Activated CD4-positive, CD25-positive, alpha-beta regulatory T cell treated with anti-CD3 and anti-CD28 coated beads, Interleukin-2, amount 50 U/mL, for 72 hours (primary cell): ENCODE measurements at places on chromosomes 1 and 21.

DNA sequence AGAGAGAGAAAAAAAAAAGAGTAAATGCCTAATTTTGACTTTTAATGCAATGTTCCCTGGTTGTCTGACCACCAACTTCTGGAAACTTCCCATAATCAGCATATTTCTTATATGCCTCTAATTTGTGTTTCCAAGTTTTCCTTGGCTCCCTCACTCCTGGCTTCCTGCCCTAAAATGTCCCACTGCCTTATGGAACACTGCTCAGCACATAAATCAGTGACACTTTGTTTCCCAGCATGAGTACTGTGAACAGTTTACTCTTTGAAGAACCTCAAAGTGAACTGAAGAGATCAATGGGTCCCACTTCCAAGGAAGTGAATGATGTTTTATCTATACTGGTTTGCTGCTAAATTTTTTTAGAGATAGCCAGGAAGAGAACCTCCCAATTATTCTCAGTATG, 271.3 kb upstream of the PRMT6 start:
- no peak for DNase-seq

GRCh38 chr1:94634977-94635416, 93.4 kb upstream of the F3 start:
- no peak for DNase-seq

- DNase-seq = peak; percentile 5
Observed at GRCh38 chr1:201267481-201268229, 15.7 kb upstream of the PKP1 start.

GRCh38 chr1:224113918-224114786, at the start of gene FBXO28:
TSS of gene FBXO28 (plus strand) at chr1:224114111. CDS start at chr1:224114130, 19 bp downstream.
- DNase-seq = peak; percentile 91

- DNase-seq = no peak
Observed at GRCh38 chr1:3462356-3463012, 8.0 kb downstream of the ARHGEF16 start.

DNA sequence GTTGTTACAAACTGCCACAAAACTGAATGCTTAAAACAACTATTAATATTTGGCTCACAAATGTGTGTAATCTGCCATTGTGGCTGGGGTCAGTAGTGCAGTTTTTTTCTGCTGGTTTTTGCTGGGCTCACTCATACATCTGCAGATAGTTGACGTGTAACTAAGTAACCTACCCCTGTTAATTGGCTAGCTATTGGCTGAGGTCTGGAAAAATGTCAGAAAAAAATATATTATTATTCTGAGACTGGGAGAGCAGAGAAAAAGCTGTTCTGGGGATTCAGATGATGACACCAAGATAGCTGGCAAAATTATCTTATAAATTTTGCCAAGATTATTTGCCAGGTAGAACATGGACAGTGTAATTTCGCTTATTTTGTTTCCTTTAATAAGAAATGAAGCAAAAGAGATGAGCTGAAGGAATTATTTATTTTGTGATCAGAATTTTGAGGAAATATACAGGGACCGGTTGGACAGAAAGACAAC, 616.1 kb upstream of the ADAMTS5 start:
- DNase-seq = no peak

DNA sequence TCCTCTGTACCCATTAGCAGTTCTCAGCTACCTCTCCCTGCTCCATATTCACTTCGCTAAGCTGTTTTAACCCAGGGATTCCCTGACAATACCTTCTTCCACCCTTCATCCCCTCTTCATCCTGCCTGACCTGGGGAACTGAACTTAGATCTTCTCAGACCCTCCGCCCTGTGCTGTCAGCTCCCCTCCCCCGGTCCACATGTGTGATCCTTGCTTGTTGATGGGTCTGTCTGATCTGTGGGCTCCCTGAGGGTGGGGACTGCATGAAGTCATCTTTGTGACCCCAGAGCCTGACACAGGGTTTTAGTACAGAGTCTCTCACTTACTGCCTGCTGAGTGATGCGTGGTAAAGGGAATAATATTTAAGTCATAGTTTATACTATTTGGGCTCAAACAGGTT, 11.8 kb downstream of the CHAF1B start:
- no peak for DNase-seq

DNA sequence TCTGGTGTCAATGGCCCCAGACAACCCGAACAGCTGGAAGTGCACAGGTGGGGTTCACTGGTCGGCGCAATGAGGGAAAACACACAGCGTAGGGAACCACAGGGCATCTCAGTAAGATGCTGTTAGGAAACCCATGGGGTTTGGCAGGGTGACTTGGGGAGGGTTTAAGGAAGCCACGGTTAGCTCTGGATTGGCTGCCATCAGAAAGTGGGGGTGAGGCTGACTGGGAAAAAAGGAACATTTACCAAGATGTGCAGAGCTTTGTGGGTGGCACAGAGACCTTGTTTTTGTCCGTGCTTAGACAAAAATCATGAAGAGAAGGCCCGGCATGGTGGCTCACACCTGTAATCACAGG, 11.0 kb downstream of the ALDH4A1 start:
- DNase-seq = no peak

- DNase-seq = no peak
Observed at GRCh38 chr1:178241057-178241456, 147.2 kb downstream of the RASAL2 start.

GRCh38 chr1:24118410-24119242, 6.7 kb upstream of the MYOM3 start:
- DNase-seq = no peak

DNA sequence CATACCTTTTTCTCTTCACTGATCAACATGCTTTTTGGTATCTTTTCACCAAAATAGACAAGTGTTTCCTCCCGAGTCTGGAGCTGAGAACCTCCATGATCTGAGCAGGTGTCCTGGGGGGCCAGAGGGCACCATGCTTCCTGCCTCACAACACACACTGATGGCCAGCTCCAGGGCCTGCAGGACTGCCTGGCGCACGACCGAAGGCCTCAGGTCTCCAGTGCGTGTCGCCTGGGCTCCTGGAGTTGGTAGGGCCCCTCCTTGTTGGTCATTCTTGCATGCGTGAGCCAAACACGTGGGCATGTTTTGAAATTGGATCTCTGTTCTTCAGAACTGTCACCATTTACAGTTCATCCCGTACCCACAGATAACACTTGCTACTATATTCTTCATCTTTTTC, 64.4 kb downstream of the SLC37A1 start:
- no peak for DNase-seq

- DNase-seq = no peak
Observed at GRCh38 chr1:29267321-29268070, 31.2 kb downstream of the PTPRU start.

GRCh38 chr1:22323846-22324504, 127.7 kb upstream of the ZBTB40 start:
- peak; percentile 5 for DNase-seq

DNA sequence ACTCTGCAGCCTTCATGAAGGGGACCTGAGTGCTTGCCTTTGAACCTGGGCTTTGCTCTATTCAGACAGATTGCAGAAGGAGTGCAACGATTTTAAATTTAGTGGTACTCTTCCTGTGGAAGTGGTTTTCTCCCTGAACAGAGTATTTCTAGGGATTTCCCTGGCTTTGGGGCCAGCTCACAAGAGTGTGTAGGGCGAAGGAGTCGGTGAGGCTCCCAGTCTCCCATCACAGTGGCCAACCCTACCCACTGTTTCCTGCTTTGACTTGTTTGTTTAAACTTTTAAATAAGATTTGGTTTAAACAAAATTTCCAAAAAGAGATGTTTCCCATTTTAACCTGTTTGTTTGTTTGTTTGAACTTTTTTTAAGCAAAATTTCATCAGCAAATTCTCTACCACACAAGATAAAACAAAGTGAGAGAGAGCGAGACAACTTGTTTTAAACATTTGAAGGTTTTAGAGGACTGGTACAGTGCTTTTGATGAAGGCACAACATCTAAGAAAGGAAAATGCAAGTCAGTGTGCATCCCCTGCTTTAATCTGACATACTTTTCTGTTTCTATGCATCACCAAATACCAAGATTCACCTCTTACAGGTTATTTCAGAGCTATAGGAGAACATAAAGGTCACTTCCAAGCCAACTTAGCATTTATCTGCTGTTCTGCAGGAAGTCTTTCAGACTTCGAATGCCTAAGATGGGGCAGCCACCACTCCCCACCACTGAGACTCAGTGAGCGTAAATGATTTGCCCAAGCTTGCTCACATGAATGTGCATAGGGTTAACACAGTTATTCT, 6.6 kb downstream of the SELP start:
- no peak for DNase-seq

- no peak for DNase-seq
Observed at GRCh38 chr1:32339363-32339978, 3.4 kb upstream of the MARCKSL1 start.

DNA sequence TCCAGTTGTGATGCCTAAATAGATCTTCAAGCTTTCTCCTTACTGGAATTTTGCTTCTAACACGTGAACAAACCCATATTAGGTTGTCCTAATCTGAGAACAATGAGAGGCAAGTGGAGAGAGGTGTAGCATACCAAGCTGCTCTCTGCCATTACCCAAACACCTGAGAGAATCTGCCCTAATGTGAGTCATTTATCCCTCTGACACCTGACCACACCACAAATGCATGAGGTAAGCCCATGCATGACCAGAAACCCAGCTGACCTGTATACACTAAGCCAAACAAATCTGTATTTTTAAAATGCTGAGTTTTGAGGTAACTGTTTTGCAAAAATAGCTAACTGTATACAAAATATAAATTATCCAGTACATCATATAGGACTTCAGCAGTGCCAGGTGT, 1458.1 kb upstream of the B3GALT2 start:
- no peak for DNase-seq

DNA sequence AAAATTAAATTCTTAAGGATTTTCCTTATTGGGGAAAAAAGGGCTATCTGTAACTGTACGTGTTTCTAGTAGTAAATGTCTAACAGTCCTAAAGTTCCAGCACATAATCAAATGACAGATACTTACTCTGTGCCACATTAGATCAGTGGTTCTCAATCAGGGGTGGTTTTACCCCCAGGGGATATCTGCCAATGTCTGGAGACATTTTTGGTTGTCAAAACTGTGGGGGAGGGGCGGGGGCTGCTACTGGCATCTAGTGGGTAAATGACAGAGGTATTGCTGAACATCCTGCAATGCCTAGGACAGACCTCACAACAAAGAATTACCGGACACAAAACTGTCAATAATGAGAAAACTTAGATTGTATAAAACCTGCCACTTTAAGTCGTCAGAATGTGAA, 33.4 kb upstream of the PTPRC start:
- DNase-seq = no peak

GRCh38 chr1:246350745-246351144, 156.3 kb downstream of the SMYD3 start:
- no peak for DNase-seq

GRCh38 chr1:53393325-53393792, 65.5 kb upstream of the LRP8 start:
- peak; percentile 82 for DNase-seq

GRCh38 chr1:111619635-111620440, at the start of gene RAP1A:
TSS of gene RAP1A (plus strand) at chr1:111619789. CDS start at chr1:111691361, 71,572 bp downstream.
- peak; percentile 94 for DNase-seq

DNA sequence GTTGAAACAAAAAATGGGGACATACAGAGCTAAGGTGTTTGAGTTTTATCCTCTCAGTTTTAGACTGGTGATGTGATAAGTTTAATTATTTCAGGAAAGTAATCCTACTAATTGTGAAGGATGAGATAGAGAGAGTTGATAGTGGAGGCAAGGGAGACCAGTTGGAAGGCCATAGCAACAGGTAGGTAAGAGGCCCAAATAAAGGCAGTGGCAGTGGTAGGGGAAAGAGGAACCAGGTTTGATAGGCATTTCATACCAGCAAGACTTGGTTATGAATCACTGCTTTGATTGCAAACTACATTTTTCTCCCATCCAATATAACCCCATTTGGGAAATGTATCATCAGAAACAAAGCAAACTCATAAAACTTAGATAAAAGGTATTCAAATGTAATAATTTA, 63.1 kb upstream of the SH3GLB1 start:
- DNase-seq = no peak

DNA sequence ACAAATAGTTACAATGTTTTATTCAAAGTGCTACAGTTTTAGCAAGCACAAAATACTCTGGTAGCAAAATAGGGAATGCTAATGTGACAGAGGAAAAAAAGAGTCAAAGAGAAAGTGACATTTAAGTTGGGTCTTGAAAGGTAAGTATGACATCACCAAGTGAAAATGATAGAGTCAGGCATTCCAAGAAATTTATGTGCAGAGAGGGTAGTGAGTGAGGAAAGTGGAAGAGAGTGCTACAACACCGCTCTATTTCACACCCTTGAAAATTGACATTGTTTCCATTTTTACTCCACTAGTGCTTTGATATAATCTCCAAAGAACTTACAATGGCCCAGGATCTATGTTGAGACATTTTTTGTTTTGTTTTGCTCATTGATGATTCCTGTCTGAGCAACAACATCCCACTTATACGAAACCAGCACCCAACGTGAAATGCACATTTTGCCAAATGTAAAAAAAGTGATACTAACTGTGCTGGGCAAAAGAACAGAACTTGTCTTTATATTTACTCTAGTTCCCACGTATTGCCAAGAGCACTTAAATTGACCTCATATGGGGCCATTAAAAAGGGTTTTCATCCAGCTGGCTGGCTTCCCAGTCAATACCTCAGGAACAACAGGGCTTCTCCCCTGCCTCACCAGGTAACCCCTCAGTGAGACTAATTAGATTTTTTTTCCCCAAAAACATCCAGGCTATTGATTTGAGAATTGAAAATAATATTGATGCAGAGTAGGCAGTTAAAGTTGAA, 206.3 kb upstream of the NR5A2 start:
- DNase-seq = no peak

- DNase-seq = no peak
Observed at GRCh38 chr1:59412718-59413326, 115.9 kb downstream of the FGGY start.

GRCh38 chr1:7681401-7681800, 89.7 kb upstream of the VAMP3 start:
- DNase-seq = no peak

GRCh38 chr1:171286032-171286705, 27.8 kb upstream of the FMO4 start:
- no peak for DNase-seq

DNA sequence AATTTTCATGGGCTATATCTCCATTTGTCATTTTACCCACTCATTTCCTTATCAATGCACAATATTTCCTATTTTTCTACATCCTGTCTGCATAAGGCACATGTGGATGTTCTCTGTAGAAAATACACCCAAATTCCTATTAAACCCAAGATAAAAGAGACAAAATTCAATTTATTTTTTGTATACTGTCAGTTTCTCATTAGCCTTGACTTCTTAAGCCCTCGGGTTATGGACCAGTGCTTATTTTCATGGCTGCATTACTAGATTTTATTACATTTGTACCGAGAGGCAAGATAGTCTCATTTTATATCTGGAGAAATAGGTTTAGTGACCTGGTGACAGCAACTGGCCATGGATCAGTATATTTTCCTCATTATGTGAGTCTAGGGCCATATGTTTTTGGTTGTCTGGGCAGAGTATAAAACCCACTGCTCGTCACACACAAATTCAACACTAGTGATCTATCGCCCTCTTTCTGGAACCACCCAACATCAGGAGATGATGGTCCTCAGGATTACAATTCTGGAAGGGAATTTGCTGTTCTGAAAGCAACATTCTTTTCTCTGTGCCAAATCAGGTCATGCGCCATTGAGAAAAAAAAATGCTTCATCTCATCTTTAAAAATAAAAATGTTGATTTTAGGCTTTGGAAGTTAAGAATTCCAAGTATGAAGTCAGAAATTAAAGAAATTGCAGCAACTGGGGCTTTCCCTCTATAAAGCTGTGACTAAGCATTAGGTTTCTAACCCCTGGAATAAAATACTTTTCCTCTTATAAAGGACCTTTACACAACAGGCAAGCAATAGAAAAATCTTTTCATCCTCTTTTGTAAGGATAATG, 81.4 kb downstream of the ASTN1 start:
- no peak for DNase-seq
